ENCODE measurements at places on chromosomes 7 and 10.

GRCh38 chr10:110160081-110160480 is 47.3 kb upstream of the MXI1 start:
- DNase-seq = no peak

- DNase-seq = peak; percentile 37
Observed at GRCh38 chr10:26755443-26755903, 58.0 kb downstream of the PDSS1 start.

DNA sequence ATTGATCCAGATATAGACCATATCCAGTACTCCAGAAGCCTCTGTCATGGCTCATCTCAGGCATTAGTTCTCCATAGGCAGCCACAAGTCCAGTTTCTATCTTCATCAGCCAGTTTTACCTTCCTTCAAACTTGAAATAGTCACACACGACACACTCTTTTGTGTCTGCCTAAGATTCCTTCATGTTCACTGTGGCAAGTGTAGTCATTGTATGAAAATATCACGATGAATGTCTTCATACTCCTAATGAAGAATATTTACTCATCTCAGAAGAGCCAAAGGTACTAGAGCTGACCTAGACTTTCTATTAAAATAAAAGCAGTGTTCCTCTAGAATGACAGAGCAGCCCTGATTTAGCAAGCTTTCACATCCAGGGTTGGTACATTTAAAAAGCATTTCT is 230.7 kb downstream of the SNX13 start:
- DNase-seq = no peak

GRCh38 chr10:76119036-76119435 is 687.6 kb downstream of the LRMDA start:
- no peak for DNase-seq

- DNase-seq = no peak
Observed at GRCh38 chr7:145718129-145718528, 398.5 kb upstream of the CNTNAP2 start.

DNA sequence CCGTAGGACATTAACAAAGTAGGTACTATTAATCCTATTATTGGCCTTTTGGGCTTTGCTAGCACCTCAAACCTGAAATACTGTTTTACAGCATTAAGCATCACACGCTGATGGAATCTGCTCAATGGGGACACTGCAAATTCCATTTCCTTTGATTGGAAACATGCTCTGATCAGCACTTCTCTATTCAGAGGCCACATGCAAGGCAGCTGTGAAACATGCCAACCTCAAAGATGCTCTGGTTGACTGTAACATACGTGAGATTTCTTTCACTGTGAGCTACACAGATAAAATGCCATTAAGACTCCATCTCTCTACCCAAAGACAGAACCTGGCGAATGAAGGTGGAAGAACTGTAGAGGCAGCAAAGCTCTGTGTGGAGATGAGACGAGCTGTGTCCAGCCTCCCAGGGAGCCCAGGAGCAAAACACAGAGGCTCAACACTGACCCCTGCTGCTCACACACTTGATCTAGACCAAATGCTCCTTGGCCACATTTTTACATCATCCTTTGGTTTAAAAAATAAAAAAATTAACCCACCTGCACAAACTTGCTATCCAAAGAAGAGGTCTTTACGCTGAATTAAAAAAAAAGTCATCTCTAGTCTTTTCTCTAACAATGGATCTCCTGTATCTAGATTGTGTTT is 8.0 kb downstream of the RSU1 start:
- peak; percentile 42 for DNase-seq

GRCh38 chr10:69043931-69044531 is 43.9 kb upstream of the SRGN start:
- no peak for DNase-seq

DNA sequence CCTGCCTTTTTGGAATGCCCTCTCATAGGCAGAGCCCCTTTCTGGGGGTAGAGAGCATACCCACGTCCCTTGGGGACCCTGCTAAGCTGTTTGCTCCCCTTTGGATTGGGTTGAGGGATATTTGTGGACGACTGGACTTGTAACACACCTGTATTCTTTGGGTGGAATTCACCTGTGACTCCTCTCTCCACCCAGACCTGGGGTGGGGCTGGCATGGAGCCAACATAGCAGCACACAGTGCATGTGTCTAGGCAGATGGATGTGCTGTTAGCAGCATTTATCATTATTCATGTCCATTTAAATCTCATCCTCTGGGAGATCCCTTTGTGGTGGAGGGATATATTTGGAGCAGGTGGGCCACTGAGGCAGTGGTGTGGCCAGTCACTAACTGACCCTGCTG is 51.0 kb downstream of the CDH23 start:
- no peak for DNase-seq

GRCh38 chr10:48603421-48604038 is 1.3 kb downstream of the ARHGAP22 start:
- no peak for DNase-seq

GRCh38 chr10:73819081-73819480 is 7.7 kb upstream of the NDST2 start:
- DNase-seq = no peak

GRCh38 chr7:17016402-17017010 is 134.7 kb upstream of the AGR3 start:
- no peak for DNase-seq

- no peak for DNase-seq
Observed at GRCh38 chr10:86757113-86757972, 924 bp downstream of the BMPR1A start.

DNA sequence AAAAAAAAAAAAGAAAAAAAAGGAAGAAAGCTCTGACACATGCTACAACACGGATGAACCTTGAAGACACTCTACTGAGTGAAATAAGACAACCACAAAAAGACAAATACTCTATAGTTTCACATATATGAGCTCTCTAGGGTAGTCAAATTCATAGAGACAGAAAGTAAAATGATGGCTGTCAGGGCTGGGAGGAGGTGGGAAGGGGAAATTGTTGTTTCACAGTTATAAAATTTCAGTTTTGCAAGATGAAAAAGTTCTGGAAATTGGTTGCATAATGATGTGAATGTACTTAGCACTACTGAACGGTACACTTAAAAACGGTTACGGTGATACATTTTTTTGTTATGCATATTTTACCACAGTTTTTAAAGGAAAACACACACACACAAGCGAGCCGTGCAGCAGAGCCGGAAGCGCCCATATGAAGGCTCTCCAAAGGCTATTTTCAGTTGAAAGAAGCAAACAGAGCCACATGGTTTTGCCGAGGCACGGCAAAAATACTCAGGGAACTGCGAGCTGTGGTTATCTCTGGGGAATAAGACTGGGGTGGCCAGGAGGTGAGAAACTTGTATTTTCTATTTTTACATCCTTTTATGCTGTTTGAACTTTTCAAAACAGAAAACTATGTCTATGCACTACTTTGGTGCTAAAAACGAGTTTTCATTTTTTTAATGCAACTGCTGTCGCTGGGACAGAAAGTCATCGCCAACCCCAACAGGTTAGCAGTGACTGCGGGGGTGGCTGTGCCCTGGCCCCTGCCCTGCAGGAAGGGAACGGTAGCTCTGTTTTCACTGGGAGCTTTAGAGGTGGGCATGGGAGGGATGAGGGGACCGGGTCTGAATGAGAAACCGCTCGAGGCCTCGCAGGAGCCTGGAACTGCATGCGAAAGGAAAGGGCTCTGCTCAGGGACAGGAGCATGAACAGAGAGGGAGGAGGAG is 132.9 kb downstream of the OAT start:
- peak; percentile 9 for DNase-seq

DNA sequence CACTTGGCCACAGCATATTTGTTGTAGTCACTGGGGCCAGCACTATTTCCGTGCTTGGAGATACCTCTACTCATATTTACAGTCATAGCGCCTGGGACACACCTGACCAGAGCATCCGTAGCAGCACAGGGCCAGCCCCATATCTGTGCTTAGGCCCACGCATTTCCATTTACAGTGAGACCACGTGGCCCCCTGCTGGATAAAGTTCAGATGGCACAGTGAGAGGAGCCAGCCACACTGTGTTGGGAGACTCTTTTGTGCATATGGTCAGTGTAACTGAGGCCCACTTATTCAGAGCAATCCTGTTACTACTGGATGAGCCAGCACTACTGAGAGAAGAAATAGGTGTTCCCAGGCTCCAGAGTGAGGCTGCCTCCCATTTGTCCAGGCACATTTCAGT is 455.3 kb downstream of the REEP3 start:
- DNase-seq = peak; percentile 34

DNA sequence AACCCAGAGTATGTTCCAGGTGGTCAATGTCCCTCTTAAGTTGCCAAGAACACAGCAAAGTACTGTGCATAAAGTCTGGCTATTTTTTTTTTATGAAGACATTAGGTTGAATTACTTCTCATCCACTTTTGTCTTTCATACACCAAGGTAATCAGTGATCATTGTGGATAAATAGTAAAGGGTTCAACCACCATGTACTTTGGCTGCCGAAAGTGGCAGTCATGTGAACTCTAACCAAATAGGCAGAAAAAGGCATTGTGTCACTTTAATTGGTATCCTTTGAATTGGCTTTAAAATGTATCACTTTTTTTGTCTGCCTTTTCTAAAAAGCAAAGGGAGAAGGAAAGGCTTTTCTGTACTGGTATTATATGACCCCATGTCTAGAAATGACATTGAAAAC is 7.3 kb downstream of the ITIH2 start:
- no peak for DNase-seq

GRCh38 chr10:97770255-97770654 is 1.5 kb downstream of the SFRP5 start:
- no peak for DNase-seq

DNA sequence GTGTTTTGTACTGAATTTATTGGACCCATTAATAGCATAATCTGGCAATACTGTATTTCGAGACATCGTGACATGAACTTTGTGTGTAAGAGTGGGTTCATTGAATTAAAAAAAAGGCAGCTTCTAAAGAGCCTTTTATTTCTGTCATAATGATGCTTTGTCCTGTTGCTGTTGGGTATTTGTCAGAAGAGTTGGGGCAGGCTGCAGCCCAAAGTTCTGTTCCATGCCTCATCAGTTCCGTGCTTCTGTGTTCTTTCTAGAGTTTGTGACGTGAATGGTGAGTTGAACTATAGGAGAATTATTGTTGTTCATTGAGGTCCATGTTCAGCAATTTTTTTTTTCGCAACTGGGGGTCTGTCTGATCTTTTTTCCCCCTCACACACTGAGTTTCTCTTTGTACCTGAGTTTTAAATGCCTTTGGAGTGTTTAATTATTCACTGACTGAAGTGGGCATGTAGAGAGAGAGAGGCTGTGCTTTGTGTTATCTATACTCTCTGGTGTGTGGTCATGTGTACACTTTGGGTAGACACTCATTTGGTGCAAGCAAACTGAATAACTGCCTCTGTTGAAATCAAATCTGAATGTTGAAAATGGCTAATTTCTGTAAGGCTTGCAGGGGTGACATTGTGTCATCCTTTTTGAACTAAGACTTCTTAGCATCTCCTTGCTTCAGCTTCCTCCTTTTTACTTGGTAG is 69.8 kb downstream of the ADD3 start:
- peak; percentile 87 for DNase-seq

DNA sequence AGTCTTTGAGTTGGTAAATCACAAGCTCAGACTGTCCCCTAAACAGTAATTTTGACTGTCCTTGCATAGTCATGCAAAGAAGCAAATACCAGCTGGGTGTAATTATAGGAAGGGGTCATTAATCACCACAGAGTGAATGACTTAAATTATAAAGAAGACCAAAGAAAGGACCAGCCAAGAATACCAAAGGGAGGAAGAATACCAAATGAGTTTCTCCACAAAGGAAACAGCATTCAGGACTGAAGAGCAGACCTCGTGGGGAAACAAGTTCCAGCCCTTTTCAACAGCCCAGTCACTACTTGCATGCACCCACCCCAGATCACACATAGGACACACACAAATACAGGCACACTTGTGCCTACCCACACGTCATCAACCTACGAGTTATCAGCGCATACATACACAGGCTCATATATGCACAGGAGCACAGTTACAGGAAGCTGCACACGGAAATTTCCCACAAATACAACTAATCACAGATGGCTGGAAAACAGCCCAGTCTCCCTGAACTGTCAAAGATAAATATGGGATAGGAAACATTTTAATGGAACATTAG is 77.6 kb downstream of the DENND2A start:
- no peak for DNase-seq

DNA sequence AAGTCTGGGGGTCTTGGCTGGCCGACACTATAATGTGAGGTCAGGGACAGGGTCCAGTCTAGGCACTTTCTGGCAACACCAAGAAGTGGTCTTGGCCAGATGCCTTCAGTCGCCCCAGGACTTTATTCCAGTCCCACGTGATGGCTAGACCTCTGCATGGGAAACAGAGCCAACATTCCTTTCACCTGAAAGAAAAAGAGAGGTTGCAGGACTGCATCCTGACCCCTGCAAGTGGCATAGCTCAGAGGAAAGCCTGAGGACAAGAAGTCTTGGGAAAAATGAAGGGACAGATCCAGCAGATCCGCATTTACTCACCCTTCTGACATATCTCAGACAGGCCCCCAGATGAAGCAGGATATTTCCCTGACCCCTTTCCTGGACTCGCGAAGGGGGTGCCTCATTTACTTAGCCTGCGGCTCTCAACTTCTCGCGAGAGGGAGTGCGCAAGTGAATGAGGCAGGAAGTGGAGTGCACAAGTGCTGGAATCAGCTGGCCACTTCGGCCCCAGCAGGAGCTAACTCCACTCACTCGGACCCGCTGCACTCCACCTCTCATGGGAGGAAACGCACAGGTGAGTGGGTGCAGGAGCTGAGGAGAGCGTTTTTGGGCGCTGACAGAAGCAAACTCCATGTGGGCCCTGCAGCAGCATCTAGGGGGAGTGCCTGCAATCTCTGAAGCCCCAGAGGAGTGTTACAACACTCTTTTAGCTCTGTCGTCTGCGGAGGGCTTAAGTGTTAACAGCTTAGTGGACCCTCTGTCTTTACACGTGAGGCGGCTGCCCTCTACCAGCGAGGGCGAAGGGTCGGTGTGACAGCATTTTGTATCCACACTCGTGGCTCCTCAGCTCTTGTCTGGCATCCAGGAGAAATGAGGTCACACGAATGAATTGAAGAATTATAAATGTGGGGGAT is 916.2 kb upstream of the GHITM start:
- DNase-seq = no peak

DNA sequence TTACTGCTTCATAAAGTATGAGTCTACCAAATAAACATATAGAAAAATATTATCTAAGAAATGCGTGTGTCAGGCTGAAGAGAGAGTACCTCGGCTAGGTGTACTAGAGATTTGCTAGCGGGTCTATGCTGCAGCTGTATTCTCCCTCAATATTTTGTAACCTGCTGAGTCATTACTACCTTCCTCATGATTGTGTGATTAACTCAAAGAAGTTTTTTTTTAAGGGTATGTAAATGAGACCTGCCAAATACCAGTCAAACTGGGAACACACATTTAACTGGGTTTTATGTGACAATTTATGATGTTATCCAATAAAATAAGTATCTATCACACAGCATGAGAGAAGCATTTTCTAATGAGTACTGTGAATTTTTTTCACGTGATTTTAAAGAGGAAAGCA is 180.4 kb downstream of the RNF133 start:
- no peak for DNase-seq

- no peak for DNase-seq
Observed at GRCh38 chr10:60718886-60719285, 59.4 kb upstream of the CDK1 start.

Measured in AML-193 (cell line).